BJ (cell line): ENCODE measurements at places on chromosomes 2 and 18. TPM values are rescaled to one million over a fixed set of nuclear protein-coding genes. Genes with fewer than 3 reads are reported as not detected.

The RGPD4 gene
- polyA plus RNA-seq: 0.04 TPM in 1 of 2 replicates, not detected in the other

The VIL1 gene
- not detected in 2 replicates for polyA plus RNA-seq

The XDH gene
- 0.47 and 0.69 TPM in 2 replicates for polyA plus RNA-seq

The QPCT gene
- polyA plus RNA-seq: 15.9 and 18.1 TPM in 2 replicates

The ALPI gene
- polyA plus RNA-seq: not detected in 2 replicates

The HJURP gene
- 30.5 and 46.2 TPM in 2 replicates for polyA plus RNA-seq

GRCh38 chr2:9984217-9984739, 32.8 kb downstream of the GRHL1 start:
- DNase-seq: no peak

GRCh38 chr18:13633700-13634099, 92.7 kb downstream of the FAM210A start:
- no peak for DNase-seq

DNA sequence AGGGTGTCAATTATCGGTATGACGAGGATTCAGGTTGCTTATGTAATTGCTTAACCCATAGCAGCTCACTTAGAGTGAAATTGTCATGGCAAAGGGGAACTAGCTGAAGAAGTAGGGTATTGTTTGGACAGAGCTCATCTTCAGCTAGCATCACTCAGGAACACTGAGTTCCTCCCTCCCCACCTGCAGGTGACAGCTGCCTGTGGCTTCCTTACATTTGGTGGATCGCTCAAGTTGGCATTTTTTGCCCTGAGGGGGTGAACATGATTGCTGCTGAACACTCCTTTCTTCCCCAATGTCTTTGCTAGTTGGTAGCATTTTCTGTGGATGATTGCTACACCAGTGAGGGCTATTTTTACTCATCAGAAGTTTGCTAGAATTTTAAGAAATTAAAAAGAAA, 86.7 kb upstream of the THUMPD2 start:
- DNase-seq: no peak

- no peak for DNase-seq
These were observed 39.4 kb upstream of the GALR1 start for GRCh38 chr18:77210249-77210648.

- peak; percentile 86 for DNase-seq
These were observed 20.9 kb downstream of the TWIST2 start for GRCh38 chr2:238868616-238869292.

DNA sequence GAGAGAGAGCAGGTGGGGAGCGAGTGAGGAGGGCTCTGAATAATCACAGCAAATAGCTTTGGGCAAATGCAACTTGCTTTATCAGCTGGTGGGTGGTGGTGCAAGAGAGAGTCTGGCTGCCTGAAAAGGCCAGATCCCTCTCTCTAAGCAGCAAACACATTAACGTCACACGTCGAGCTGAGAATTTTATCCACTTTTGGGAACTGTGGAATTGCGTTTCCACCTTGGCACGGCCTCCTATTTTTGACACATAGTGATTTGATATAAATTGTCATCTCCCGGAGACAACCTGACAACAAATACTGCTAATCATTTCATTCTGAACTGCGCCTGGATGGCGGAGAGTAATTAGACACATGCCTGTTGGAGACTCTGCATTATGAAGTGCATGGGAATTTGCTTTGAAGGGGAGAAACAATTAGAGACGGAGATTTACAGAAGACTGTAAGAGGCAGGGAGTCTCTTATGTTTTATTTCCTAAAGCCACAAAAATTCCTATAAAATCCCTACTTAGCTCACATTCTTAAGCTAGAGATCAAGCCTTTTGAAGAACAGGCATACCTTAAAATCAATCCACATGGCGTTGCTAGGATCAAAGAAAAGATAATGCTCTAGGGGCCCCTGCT, 634.1 kb downstream of the TDRD15 start:
- no peak for DNase-seq

DNA sequence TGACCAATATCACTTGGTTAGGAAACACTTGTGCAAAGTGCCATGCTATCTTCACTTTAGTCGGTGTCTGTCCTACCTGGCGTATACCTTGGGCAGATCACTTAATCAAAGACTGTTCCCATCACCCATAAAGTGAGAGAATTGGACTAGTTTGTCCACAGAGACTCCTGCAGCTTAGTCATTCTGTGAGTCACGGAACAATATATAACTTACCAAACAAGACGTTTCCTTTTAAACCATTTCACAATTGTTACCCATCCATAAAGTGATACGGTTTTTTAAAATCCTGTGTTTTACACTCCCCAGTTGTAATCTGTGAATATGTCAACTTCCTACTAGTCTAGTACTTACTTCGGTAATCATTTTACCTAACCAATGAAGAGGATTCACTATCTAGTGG, 499.3 kb upstream of the SMIM21 start:
- no peak for DNase-seq

DNA sequence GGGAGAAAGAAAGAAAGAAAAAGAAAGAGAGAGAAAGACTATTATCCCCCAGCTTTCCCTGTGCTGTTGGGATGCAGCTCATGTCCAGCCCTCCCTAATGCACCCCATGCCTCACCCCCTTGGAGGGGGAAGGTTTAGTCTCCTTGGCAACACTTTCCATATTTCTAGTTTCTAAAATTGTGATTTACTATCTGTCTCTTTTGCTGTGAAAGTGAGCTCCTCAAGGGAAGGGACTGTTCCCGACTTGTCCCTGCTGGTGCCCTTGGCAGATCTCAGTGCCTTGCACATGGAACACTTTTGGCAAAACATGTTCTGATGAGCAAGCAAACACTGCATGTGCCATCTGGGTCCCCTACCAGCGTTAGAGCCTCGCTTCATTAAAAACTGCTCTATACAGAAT, 11.7 kb upstream of the NAPG start:
- no peak for DNase-seq

GRCh38 chr2:180848393-180848792, 132.0 kb upstream of the UBE2E3 start:
- DNase-seq: no peak

DNA sequence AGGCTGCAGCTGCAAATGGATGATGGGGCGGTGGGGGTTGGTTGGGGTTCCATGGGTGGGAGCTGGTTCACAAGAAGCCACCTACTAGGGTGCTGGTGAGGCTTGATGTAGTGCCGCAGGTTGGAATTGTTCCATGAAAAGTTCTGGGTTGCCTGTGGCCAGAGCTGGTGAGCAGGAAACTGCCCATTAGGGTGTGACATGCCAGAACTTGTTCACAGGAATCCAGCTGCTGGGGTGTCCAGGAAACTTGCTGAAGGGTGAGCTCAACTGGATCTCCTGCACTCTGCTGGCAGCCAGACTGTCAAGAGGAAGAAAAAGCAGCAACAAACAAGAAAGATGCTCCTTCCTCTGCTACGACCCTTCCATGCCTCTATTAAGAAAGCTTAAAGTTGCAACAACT, 48.8 kb downstream of the MAP3K20 start:
- DNase-seq: no peak

- no peak for DNase-seq
These were observed 90.7 kb downstream of the INO80D start for GRCh38 chr2:205995260-205995659.

DNA sequence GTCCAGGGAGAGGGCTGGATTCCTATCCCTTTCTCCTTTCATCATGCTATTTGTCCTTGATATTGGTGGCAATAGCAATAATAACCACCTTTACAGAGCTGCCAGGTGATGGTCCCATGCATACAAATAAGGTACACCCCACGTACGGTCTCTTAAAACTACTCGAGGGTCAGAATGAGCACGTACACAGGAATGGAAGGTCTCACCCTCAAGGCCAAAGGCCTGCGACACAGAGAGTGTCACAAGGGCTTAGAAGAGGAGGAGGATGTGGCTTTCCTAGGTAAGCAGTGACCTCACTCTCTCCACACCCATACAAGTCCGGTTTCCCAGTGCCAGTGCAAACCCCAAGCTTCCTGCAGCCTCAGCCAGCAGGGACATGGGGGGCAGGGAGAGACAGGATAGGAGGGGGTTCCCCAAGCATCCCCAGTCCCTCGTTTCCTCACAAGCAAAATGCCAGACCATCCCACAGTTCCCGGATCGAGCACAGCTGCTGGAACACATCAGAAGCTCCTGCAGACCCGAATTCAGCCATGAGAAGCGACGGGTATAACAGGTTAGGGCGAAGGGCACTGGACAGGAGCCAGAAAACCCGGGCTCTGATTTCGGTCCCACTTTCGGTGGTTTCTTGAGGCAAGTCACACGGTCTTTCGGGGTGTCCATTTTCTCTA, 49.2 kb downstream of the PLB1 start:
- DNase-seq: no peak

GRCh38 chr18:32714571-32715148, 58.2 kb downstream of the KLHL14 start:
- no peak for DNase-seq

DNA sequence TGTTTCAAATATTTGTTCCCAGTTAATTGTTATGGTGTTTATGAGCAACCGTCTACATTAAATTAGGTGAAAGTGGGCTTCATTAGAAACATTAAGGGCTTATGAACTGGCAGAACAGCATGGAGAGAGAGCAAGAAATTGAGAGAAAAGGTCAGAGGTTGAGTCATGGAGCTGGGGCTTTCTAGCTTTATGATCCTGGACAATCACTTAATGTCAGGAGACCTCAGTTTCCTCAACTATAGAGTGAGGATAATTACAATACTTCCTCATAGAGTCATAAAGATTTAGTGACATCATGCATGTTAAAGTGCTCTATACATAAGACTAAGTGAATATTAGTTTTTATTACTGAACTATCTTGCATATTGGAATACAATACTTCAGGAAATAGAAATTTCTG, 83.9 kb downstream of the PLCL1 start:
- no peak for DNase-seq

DNA sequence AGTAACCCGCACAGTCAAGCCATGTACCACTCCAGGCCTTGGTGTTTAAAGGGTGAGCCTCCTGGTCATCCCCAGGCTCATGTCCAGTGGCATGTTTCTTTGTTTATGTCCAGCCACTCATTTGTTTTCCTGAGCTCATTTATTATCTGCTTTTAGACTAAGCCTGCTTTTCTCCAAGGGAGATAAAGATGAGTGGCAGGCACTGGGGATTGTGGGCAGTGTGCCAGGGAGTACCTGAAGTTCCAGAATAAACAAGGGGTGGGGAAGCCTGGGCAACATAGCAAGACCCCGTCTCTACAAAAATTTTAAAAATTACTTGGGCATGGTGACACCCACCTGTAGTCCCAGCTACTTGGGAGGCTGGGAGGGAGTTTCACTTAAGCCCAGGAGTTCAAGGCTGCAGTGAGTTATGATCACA, 1.9 kb downstream of the ANXA4 start:
- no peak for DNase-seq

GRCh38 chr2:98764499-98764898, 33.6 kb upstream of the MGAT4A start:
- no peak for DNase-seq
